ENCODE measurements at places on chromosomes 16 and 17.

GRCh38 chr17:50268743-50269275 lies 5.5 kb upstream of the TMEM92 start:
- no peak for DNase-seq

DNA sequence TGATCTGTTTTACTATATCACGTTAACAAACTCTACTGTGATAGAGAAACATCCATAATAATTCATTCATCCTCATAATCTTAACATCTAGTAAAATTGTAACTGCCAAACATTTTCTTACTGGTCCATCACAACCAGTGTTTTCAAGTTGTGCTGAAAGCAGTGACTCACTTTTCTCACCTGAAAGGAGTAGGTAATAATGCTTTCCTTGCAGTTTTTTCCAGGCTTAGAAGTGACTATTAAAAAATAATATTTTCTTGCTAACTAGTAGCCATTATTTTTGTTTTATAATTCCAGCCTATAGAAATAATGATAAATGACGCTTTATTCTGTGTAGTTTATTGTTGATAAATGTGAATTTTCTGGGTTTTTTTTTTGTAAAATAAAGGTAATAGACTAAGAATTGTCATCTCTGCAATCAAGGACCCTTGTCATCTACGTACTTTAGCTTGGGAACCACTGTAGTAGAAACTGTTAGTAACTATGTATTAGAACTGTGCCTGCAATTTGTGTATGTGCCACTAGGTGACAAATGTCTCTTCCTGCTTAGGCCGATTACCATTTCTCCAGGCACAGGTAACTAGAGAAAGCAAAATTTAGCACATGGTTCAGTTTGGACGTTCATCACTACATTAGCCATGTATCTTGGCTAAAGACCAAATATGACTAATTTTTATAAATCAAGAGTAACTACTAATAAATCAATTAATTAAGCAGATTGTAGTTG lies 409.4 kb upstream of the ERCC4 start:
- peak; percentile 2 for DNase-seq

DNA sequence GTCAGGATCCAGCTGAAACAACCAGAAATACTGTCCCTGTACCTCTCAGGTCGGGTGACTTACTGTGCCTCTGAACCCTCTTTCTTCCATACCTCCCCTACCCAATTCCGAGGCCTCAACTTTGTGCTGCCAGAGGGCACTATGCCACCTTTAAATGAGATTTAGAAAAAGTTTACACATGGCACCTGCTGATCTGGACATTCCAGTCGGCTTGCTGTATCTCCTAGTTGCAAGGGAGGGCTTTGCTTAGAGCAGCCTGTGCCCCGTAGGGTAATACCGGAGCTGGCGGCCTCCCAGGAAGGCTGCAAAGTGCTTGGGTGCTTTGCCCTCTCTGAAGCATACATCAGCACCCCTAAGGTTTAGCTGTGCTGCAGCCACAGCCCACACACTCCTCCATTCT lies 306.0 kb upstream of the RBFOX1 start:
- DNase-seq, result no peak

- DNase-seq, result no peak
Measured at GRCh38 chr17:79001190-79002020, 8.2 kb downstream of the CANT1 start.

- DNase-seq, result no peak
Measured at GRCh38 chr17:81389585-81389984, 5.7 kb upstream of the BAHCC1 start.

DNA sequence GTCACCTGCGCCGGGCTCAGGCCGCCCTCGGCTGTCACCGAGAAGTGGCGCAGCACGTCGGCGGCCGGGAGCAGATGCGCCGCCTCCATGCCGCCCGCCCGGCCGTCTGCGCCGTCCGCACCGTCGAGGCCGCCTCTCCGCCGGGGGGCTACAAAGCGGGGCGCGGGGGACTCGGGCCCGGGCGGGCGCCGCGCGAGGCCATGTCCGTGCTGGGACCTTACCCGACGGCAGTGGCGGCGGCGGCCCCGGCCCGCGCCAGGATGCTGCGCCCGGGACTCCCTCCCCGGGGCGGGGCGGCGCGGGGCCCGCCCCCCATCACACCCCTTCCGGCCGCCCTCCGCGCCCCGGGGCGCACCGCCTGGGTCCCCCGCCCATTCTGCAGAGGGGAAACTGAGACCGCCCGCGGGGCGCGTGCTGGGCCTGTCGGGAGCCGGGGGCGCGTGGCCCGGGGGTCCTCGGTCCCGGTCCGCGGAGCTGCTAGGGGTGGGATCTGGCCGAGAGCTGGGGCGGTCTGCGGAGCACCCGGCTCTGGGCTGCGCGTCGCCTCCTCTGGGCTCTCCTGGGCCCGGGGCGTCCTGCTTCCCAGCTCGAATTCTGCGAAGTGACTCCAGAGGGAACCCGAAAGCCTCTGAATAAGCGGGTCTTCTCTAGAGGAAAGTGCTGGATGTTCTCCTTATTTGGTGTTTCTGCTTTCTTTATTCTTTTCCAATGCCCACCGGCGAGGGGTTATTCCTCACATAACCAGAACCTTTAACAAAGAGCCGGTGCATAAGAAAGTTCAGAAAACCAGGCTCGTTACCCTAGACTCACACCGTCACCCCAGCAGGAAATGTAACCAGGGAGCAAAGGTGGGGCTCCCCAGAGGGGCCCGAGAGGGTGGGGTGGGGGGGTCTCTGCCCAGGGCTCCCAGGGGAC lies at the start of gene ATP2A3:
ATP2A3 (minus strand) TSS at position 235 of the 915 bp plus-strand sequence; CDS start at position 89, 146 bp downstream.
- DNase-seq, result peak; percentile 59

GRCh38 chr17:21285164-21286065 lies 904 bp downstream of the MAP2K3 start:
- peak; percentile 18 for DNase-seq

DNA sequence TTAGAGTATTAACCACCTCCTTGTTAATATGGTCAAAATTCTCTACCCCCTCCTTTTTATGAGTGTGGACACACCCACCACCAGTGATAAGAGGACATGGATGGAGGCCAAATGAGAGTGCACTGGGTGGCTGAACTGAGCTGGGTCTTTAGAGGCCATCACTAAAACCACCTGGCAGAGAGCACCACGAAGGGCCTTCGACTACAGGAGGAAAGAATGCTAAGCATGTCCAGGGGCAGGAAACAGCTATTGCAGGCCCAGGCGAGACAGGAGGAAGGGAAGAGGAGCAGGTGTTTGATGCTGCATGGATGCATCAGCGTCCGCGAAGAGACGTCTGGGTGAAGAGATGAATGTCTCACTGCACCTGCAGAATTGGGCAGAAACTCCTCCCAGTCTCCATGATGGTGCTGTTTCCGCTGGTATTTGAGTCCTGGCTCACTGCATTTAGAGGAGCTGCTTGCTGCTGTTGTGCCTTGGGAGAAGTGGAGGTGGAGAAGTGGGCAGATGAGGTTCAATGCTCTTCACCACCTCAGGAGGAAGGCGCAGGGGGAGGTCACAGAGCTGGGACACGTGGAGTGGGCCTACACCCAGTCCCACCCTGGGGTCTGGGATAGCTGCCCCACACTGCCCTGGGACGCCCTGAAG lies 33.2 kb downstream of the SPHK1 start:
- no peak for DNase-seq

DNA sequence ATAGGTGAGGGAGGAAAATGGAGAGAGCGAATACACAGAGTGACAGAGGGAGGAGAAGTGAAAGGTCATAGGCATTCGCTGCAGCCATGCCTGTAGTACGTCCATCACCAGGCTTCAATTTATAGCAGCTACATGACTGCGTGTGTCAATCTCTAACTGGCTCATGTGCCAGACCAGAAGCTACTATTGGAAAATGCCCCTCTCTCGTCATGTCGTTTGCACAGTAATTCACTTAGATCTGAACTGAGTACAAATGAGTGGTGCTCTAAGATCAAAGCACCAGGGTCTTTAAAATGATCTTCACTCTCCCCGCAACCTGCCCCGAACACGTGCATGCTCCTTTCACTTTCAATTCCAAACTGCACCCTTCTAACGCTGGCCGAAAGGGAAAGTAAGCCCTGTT lies 51.3 kb downstream of the ADCY9 start:
- DNase-seq, result no peak

DNA sequence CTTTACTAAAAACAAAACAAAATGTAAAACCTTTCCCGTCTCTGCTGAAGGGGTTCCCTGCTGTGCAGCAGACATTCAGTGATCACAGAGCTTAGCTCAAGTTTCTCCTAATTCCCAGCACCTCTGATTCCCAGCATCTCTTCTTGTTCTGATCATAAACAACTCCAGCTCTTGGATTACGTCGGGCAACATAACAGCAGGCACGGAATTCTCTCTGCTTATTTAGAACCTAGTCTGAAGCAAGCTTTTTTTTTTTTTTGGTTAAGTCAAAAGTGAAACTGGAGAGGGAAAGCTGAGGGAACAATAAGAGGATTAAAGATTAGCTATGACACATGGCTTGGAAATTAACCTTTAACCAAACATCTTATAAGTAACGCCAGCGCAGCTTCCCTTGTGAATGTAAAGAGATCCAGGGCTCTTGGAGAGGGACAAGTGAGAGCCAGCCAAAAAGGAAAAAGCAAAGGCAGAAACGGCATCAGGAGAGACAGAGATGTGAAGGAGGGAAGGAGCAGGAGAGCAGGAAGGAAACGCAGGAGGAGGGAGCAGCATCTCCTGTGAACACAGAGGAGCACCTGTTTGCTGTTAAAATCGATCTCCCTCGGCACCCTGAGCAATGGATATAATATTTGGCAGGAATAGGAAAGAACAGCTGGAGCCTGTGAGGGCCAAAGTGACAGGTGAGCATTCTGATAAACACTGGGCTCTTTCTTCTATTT lies at the start of gene BCO1:
BCO1 (plus strand) TSS at position 394 of the 716 bp plus-strand sequence; CDS start at position 614, 220 bp downstream.
- peak; percentile 95 for DNase-seq

DNA sequence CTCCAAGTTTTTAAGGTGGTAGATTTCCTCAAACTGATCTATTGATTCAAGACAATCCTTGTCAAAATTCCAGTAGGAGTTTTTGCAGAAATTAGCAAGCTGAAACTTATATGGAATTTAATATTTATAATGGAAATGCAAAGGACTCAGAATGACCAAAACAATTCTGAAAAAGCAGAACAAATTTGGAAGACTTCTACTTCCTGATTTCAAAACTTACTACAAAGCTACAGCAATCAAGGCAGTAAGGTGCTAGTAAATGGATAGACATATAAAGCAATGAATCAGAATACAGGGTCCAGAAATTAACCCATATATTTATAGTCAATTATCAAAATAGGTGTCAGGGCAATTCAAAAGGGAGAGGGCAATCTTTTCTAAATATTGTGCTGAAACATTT lies 11.8 kb upstream of the IL21R start:
- DNase-seq, result no peak

DNA sequence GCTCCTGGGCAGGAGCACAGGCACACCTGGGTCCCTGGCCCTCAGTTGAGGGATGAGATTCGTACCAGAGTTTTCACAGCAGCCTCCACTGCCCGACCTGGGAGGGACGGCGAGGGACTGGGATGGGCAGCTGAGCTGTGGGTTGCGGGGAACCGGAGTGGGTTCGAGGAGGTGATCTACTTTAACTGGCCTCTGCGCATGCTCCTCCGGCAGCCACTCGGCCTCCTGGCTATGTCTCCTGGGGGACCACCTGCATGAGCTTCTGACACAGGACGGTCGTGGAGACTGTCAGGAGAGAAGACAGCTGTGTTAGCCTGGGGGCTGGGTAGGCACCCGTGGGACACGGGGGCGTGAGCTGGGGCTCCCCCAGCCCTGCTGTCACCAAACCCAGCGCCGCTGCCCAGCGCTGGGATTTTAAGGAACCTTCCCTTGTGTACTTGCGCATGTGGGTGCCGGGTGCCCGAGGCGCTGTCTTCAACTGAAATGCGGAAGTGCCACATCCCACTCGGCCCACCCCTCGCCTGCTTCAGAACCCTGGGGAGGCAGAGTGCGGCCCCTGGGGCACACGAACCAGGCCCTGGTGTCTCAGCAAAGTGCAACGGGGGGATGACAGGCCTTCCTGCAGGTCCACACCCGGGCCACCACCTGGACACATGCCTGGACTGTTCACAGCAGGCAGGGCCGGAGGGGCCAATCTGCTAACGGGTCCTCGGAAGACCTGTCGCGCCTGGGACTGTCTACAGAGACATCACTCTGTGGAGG lies 36.4 kb downstream of the SLC7A5 start:
- DNase-seq, result no peak

- no peak for DNase-seq
Measured at GRCh38 chr16:83312015-83312717, 495.6 kb upstream of the HSBP1 start.

GRCh38 chr17:6011206-6011605 lies 59.0 kb upstream of the WSCD1 start:
- DNase-seq, result no peak

- no peak for DNase-seq
Measured at GRCh38 chr17:57369509-57369945, 113.2 kb downstream of the MSI2 start.

GRCh38 chr17:59289981-59290301 lies 41.5 kb upstream of the YPEL2 start:
- DNase-seq, result no peak

- no peak for DNase-seq
Measured at GRCh38 chr16:82653550-82654511, 27.1 kb downstream of the CDH13 start.

GRCh38 chr17:16911141-16911937 lies 60.6 kb downstream of the TNFRSF13B start:
- DNase-seq, result no peak

- no peak for DNase-seq
Measured at GRCh38 chr17:28723159-28723835, 2.7 kb downstream of the TLCD1 start.

GRCh38 chr17:47177261-47177660 lies 11.8 kb downstream of the CDC27 start:
- no peak for DNase-seq

DNA sequence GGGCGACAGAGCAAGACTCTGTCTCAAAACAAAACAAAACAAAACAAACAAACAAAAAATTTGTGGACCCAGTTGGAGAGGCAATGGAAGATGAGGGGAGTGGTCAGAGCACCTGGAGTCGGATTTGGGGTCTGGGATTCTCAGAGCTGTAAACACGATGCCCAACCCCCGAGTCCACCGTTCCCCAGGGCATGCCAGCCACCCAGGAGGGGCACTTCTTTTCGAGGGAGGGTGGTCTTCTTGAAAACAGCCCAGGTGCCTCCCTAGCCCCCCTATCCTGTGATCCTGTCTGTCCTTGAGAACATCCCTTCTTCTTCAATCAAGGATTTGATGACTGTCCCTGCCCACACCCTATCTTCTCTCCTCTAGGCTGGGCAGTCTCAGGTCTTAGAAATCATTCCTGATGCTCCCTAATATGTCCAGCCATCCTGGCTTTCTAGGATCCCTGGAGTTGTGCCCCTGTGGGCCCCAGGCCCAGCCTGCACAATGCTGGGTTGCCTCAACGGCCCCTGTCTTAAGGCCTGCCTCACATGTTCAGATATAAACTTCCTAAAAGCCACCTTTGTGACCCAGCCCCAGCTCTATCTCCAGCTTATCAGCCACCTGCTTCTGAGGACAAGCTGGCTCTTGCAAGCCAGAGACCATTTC lies 3.1 kb upstream of the SLC13A2 start:
- DNase-seq, result no peak

DNA sequence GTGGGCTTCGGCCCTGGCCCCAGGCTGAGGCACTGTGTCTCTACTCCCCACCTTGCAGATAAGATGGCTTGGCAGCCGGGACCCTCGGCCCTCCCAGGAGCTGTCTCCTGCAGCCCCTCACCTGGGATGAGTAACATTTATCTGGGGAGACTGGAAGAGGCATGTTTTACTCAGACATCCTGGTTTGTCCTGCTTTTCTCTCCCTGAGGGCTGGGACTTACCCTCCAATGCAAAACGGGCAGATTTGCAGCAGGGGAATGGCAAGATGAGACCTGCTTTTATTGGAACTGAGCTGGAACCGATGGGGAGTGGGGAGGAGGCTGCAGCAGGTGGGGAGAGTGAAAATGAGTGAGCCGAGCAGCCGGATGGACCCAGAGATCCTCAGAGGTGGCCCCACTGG lies 27.3 kb upstream of the UBE2G1 start:
- DNase-seq, result peak; percentile 60

Data from NCI-H2171 treated with DMSO at 0.1 percent for 48 hours (cell line).